Stimulated activated CD4-positive, alpha-beta T cell treated with anti-CD3 and anti-CD28 coated beads, Interleukin-2, amount 100 ng/mL, for 24 hours (primary cell): ENCODE measurements at places on chromosomes 7 and 10.

DNA sequence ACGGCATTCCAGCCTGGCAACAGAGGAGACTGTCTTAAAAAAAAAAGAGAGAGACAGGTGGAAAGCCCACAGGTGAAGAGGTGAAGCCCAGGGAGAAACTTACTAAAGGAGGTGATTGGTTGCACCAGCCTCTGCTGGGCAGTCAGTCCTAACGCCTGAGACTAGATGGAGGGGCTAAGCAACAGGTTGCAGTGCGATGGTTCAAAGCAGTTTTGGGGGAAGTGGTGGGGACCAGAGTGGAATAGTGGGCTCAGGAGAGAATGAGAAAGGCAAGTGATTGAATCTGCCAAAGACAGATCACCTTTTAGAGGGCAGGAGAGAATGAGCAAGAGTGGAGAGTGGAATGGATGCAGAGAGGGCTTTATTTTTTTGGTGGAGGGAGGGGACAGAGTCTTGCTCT, 100.0 kb upstream of the KCTD7 start:
- DNase-seq = no peak

DNA sequence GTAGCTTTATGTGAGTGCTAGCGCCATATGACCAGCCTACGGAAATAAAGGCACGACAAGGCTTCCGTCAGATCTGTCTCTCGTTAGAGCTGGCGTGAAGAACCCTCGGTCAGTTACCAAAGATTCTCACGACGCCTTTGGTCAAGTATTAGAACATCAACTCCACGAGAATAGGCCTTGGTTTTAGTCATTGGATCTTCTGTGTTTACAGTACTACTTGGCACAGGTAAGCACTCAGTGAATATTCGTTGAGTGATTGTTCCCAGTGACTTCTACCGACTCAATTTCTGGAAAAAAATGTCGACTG, 316 bp downstream of the RBM48 start:
- no peak for DNase-seq

- DNase-seq = no peak
These were observed 26.2 kb upstream of the SLC29A3 start for GRCh38 chr10:71292624-71293445.

GRCh38 chr7:378551-379455, 88.8 kb downstream of the FOXL3 start:
- DNase-seq = no peak

DNA sequence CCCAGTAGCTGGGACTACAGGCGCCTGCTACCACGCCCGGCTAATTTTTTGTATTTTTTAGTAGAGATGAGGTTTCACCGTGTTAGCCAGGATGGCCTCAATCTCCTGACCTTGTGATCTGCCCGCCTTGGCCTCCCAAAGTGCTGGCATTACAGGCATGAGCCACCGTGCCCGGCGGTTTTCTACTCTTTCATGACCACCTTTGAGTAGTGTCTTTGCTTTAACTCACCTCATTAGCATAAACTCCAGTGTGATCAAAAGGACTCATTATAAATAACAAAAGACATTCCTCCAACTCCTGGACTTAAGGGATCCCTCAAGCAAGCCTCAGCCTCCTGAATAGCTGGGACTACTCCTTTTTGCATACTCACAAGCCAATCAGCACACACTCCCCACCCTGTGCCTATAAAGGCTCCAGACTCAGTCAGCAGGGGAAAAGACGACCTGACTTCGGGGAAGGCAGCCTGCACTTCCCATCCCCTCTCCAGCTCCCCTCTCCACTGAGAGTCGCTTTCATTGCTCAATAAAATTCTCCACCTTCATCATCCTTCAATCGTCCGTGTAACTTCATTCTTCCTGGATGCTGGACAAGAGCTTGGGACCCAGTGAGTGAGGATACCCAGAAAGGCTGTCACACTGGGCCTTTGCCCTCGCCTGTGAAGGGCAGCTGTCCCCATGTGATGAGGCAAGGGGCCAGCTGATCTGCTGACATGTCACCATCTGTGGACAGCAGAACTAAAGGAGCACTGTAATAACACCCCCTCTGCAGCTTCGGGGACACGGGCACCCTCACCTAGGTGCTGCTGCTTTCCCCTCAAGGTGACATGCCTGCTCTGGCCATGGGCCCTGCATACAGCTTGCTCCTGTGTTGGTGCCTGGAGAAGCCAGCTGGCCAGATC, 35.0 kb upstream of the EIF4H start:
- DNase-seq = no peak

- DNase-seq = no peak
These were observed 285.7 kb downstream of the NXPH1 start for GRCh38 chr7:8719102-8719501.

GRCh38 chr10:1698185-1698584, 39.1 kb downstream of the ADARB2 start:
- DNase-seq = no peak

GRCh38 chr10:7587168-7587864, 79.5 kb downstream of the ITIH5 start:
- DNase-seq = no peak

GRCh38 chr7:27551803-27552400, 110.8 kb downstream of the HIBADH start:
- no peak for DNase-seq

- no peak for DNase-seq
These were observed 176.4 kb upstream of the ANK3 start for GRCh38 chr10:60566096-60566495.

- DNase-seq = no peak
These were observed 24.0 kb upstream of the CNPY1 start for GRCh38 chr7:155570171-155570958.
